B cell (primary cell): ENCODE measurements at places on chromosomes 4 and X. TPM values are rescaled to one million over a fixed set of nuclear protein-coding genes. Genes with fewer than 3 reads are reported as not detected.

FRMPD3 gene
- total RNA-seq: 1.1 TPM in 2 replicates

- DNase-seq: no peak
These were observed 259.8 kb downstream of the KCNIP4 start for GRCh38 chr4:21688596-21689265.

ADH1A gene
- not detected in 2 replicates for total RNA-seq

- no peak for DNase-seq
These were observed 32.3 kb upstream of the DYNLT3 start for GRCh38 chrX:37879692-37880091.

- DNase-seq: no peak
These were observed 131.7 kb downstream of the MGST2 start for GRCh38 chr4:139797287-139797686.

DNA sequence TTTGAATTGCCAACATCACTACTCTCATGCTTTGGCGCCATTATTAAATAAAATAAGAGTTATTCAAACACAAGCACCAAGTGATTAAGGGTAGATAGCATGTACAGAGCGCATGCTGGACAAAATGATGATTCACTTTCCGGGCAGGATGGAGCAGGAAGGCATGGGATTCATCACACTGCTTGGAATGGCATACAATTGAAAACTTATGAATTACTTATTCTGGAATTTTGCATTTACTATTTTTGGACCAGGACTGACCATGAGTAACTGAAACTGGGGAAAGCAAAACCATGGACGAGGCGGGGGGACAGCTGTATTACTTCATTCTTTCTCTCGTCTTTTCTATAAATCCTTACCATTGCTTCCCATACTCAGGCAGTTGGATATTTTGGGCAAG is 28.5 kb upstream of the FGF5 start:
- DNase-seq: no peak

DNA sequence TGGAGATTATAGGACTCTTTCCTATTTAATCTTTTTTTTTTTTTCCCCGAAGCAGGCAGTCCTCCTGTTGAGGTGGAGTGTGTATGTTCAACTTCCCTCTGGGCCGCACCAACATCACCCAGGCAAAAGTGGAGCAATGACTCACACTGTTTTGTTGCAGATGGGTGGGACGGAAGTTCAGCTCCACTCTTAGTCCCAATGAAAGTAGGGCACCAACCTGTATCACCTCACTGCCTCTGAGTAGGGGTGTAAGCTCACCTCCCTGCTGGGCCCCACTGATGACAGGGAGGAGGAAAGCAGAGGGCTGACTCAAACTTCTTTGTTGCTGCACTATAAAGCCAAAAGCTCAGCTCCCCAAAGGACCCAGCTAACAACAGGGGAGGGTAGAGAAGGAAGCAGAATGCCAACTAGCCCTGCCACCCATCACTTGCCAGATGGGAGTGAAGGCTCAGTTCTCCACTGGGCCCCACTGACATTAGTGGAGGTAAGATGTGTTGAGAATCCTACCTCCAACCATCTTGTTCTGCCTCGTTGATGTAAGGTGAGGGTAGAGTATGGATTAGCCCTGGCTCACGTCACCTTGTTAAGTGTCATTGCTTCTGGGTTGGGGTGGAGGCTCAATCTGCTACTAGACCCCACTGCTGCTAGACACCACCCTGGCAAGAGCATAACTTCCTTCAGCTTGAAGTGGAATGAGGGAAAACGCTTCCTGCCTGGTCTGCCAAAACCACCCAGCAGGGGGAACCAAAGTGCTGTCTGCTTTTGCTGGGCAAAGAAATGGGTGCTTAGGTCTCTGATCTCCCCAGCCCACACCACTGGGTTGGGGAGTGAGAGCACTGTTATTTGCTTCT is 14.1 kb downstream of the RPS6KA3 start:
- peak; percentile 66 for DNase-seq

DNA sequence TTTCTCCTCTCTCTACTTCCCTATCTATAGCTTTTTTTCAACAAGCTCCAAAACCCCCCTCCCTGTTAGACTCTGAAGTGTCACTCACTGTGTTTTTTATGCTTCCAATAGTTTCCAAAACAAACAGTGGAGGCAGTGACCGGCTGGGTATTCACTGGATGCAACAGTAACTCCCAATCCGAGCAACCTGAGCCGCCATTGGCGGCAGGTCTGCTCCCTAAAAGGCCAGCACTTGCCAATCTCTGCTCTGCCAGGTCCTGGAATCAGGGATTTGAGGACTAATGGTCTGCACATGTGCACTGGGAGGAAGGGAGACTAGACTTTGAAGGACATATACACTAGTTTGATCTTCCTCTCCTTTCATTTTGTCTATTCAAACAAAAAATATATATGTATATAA is 7.1 kb downstream of the TBX22 start:
- DNase-seq: no peak

GRCh38 chr4:61924131-61924530 is 724.0 kb downstream of the ADGRL3 start:
- DNase-seq: no peak

- no peak for DNase-seq
These were observed 142.2 kb downstream of the SH2D1A start for GRCh38 chrX:124488412-124489161.

GRCh38 chr4:95877636-95878035 is 37.7 kb downstream of the PDHA2 start:
- DNase-seq: no peak

DNA sequence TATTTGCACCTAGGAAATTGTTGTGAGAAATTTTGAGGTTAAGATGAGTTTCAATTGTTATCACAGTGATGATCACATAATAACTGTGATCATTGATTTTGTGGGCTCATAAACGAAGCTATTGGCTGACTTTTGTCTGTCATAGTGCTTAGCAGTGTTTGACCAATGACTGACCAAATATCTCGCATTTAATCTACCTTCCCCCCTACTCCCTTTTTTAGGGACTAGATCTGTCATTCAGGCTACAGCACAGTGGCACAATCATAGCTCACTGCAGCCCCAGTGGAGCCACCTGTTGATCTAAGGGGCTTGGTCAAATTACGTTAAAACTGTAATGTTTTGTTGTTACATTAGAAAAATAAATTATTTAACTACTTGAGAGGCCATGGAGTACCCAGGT is 1.5 kb downstream of the FUNDC2 start:
- DNase-seq: no peak

- DNase-seq: no peak
These were observed 51.8 kb upstream of the ARX start for GRCh38 chrX:25067271-25068172.

GRCh38 chrX:19072372-19072771 is 49.9 kb downstream of the ADGRG2 start:
- no peak for DNase-seq

LIMCH1 gene
- total RNA-seq: not detected in 2 replicates

ARAF gene
- 103 and 127 TPM in 2 replicates for total RNA-seq

GLRB gene
- not detected in 2 replicates for total RNA-seq

- DNase-seq: no peak
These were observed 2.3 kb downstream of the MAGEB16 start for GRCh38 chrX:35800474-35800873.

NAP1L3 gene
- 0.12 and 0.17 TPM in 2 replicates for total RNA-seq

DNA sequence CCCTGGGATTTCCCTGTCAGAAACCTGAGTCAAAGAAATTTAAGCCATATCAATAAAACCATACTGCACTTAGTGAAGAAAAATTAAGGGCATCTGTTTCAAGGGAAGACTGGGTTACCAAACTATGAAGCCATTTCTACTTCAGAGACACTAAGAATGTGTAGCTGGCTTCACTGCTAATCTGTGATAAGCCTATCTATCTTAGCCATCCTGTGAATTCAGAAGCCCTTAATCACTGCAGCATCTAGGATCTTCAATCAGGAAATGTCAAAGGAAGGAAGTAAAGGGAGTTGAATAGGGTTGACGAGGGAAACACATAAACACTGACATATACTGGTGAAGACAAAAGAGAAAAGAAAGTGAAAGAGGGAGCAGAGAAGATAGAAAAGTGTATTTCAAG is 777.6 kb upstream of the DIAPH2 start:
- no peak for DNase-seq

TCEAL9 gene
- total RNA-seq: 0.39 and 0.42 TPM in 2 replicates

- DNase-seq: no peak
These were observed 1.5 kb downstream of the NMU start for GRCh38 chr4:55634417-55635128.

DNA sequence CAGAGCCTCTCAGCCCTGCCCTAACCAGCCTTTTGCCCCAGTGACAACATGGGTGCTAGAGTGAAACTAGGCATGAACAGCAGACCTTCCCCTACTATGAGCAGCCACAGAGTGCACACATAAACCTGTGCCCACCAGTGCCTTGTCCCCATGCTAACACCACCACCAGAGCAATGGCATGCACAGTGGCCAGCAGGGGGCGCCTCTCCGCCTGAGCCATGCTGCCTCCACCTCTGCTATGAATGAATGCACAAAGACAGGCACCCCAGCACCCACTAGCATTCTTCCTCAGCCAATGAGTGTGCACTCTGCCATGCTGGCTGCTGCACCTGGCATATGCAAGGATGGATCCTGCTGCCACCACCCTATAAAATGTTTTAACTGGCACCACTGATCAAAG is 286.9 kb upstream of the FGF16 start:
- no peak for DNase-seq

DNA sequence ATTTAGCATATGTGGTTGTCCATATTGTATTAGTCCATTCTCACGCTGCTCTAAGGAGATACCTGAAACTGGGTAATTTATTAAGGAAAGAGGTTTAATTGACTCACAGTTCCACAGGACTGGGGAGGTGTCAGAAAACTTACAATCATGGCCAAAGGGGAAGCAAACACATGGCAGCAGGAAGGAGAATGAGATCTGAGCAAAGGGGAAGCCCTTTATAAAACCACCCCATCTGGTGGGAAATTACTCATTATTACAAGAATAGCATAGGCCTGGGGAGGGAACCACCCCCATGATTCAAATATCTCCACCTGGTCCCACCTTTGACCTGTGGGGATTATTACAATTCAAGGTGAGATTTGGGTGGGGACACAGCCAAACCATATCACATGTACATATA is 122.6 kb upstream of the ANK2 start:
- no peak for DNase-seq

DNA sequence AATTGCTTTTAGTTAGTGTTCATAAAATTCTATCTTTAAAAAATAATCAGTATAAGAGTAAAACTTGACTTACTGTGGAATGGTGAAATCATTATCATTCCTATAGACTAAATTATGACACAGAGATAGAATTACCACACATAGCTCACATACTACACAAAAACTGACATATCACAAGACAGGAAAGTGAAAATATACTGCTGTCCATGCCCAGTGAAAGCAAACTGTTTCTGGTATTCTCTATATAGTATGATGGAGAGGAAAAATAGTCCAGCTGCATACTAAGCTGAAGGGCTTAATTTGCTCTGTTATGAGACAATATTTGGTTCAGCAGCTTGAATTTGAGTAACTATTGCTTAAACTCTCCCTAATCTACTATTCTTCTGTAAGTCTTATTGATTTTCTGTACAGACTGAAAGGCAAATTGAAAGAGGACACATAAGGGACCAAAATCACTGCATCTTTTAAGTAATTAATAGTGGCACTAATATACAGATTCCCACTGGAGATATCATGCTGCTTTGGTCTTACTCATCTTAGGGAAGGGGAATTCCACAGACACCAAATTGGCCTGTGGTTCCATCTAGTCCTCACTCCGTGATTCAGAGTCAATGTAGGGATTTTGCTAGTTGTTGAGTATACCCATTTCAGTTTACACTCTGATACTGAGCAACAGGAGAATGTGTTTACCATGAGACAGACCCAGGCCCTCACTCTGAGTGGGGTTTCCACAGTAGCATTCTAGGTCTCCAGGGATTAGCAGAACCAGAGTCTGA is 47.4 kb upstream of the AGA start:
- no peak for DNase-seq

PLAC1 gene
- not detected in 2 replicates for total RNA-seq

FHIP1A gene
- total RNA-seq: 0.46 and 0.76 TPM in 2 replicates

GRCh38 chr4:52658641-52659000 is 480 bp downstream of the USP46 start:
- DNase-seq: no peak

DNA sequence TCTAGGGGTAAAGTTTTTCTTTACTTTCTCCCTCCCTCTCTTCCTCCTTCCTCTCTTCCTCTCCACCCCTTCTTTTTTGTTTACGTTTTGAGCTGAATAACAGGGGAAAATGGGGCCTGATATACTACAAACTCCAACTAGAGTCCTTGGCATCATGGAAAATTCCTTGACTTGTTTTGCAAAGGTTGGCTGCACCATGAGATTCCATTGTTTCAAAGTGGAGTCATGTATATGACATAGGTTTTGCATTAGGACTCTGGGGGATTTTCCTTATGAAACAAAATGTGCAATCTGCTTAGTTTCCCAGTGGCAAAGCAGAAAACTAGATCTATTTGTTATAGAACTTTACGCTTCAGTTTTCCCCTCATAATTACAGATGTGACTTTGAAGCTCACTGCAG is 233.5 kb upstream of the PGRMC2 start:
- DNase-seq: no peak

DNA sequence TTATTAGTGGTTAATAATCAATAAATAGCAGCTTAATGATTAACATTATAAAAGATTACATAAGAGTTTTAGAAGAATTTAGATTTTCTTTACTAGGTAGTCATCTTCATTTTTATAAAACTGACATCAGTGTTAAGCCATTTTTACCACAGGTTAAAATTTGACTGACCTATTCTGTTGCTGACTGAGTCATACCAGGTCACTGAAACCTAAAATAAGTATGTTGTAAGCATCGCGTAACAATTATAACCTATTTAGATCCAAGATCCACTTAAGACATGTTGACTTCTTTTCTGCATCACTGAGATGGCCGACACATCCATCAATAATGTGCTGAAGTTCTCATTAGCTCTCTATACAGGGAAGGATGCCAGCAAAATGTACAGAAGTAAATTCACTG is 36.7 kb downstream of the ARX start:
- DNase-seq: no peak

DNA sequence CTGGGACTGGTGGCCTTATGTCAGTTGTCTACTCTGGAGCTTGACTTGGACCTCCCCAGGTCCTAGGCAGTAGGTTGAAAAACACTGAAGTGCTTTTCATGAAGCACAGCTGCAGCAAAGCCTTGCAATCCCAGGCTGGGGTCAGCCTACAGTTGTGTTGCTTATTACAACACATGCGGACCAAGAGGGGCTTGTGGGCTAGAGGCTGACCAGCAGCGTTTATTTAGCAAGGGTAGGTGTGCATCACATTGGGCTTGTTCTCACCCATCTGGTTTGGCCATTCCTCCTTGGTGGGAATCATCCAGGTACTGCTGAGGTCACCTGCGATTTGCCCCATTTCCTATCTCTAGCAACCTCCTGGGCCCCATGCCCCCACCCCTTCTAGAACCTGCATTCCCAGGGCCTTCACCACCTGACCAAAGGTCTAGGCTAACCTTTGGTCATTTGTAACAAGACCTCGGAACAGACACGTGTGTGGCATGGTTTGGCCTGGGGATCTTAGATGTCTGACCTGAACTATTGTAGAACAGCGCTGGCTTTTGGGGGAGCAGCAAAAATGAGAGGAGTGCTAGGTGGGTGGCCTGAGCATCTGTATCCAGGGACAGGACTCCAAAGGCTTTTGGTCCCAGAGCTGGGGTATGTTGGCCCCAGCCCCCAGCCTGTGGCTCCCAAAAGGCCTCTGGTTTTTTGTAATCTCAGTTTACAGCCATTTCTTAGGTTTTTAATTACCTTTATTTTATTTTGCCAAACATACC is 3.0 kb downstream of the RPL10 start:
- no peak for DNase-seq

GRCh38 chr4:3479358-3480101 is 16.4 kb downstream of the DOK7 start:
- DNase-seq: peak; percentile 15

- no peak for DNase-seq
These were observed 1385.9 kb downstream of the FAM133A start for GRCh38 chrX:95059909-95060308.
